Aorta (tissue), 5 donors: ENCODE measurements at places on chromosomes 6 and 20. TPM values are rescaled to one million over a fixed set of nuclear protein-coding genes. Genes with fewer than 3 reads are reported as not detected.

Gene ZSCAN26
- total RNA-seq = 22.8 TPM

DNA sequence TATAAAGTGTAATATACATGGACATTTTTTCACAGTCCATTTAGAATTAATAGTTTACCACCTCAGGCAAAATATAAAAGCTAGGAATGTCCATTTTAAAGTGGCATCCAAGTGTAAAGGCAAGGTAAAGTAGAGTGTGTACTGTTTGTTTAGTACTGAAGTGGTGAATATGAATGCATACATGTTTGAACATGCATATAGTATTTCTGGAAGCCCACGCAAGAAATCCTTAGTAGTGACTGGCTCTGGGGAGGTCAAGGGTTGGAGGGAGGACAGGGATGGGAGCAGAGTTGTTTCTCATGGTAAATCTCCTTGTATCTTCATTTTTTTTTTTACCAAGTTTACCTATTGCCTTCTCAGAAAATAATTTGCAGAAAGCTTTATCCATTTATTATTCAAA is 129.2 kb downstream of the UNC5CL start:
- H3K4me1 ChIP-seq = peaks cover 3% of the 10 kb centered on the region
- no peak for DNase-seq
- no peak overlapping the region for H3K27ac ChIP-seq
- H3K4me3 ChIP-seq = no peak overlapping the region

DNA sequence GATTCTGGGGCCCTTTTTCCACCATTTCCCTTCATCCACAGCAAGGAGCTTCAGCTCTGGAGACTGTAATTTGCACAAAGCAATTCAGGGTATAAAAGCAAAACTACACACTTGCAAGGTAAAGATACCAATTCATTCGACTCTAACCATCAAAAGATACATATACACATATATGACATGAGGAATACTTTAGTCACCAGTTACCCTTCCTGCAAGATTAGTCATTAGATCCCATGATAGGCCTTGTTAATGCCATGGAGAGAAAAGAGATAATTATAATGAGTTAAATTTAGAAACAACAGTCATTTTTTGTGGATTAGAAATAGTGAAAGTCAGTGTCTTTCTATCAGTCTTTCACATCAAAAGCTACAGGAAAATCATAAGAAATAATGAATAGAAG is 204.2 kb downstream of the KCNQ5 start:
- no peaks in the 10 kb centered on the region for H3K36me3 ChIP-seq
- no peaks in the 10 kb centered on the region for H3K27me3 ChIP-seq
- no peak overlapping the region for H3K27ac ChIP-seq
- peaks cover 2% of the 10 kb centered on the region for H3K4me1 ChIP-seq
- H3K4me3 ChIP-seq = no peak overlapping the region

Gene IL17A
- not detected for total RNA-seq

Gene CST2
- 0.75 TPM for total RNA-seq

Gene ZNF76
- 26.6 TPM for total RNA-seq

- H3K4me1 ChIP-seq = no peaks in the 10 kb centered on the region
- DNase-seq = no peak
- H3K4me3 ChIP-seq = no peak overlapping the region
Measured at GRCh38 chr6:136947037-136947436, 24.9 kb downstream of the SLC35D3 start.

GRCh38 chr6:169669889-169670288 is 31.9 kb downstream of the WDR27 start:
- no peak for DNase-seq
- no peak overlapping the region for H3K4me3 ChIP-seq
- no peaks in the 10 kb centered on the region for H3K4me1 ChIP-seq
- no peak overlapping the region for H3K27ac ChIP-seq

Gene SNX14
- 82.3 TPM for total RNA-seq

GRCh38 chr6:133983099-133983939 is 30.3 kb downstream of the TBPL1 start:
- no peak overlapping the region for H3K4me3 ChIP-seq
- no peaks in the 10 kb centered on the region for H3K4me1 ChIP-seq
- peak; percentile 49 for DNase-seq
- H3K27me3 ChIP-seq = no peaks in the 10 kb centered on the region

Gene SLC4A11
- total RNA-seq = 0.63 TPM

DNA sequence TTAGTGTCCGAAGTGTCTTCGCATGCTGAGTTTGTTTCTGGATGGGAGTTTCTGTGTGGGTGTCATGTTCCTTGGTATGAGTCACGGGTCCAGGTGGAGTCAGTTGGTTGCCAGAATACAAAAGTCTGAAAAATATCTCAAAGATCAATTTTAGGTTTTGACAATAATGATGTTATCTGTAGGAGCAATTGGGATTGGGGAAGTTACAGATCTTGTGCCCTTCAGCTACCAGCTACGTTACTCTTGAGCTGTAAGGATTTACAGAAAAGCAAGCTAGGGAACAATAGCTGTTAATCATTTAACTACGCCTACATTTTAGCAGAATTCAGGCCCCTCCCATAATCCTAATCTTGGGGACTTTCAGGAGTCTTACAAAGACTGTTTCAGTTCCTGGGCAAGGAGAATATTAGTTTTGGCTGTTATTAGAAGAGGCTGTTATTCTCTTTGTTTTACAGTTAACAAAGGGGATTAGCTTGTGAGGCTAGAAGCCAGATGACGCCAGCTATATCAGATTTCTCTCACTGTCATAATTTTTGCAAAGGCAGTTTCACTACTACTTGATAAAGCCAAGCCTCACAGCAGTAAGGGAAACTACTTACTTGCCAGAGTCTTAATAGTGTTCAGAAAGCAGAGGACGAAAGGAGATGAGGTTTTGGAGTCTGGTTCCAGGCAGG is 15.4 kb upstream of the SLC22A16 start:
- no peak for DNase-seq
- no peak overlapping the region for H3K4me3 ChIP-seq
- H3K27ac ChIP-seq = no peak overlapping the region
- no peaks in the 10 kb centered on the region for H3K36me3 ChIP-seq
- H3K27me3 ChIP-seq = no peaks in the 10 kb centered on the region

DNA sequence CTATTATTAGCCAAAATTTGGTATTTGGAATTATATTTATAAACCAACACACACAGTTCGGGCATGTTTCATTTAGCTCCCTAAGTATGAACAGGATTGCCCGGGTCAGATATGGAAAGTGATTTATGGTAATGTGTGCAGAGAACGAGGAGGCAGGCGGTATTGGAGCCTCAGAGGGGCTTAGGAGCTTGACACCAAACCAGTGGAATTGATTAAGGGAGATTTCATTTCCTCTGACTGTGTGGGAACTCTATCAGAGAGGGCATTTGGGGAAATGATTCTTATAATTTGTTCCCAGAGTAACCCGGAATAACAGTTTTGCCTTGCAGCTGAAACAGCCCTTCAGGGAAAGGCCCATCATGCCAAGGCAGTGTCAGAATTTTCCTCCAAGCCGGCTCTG is 115.1 kb upstream of the SPTLC3 start:
- DNase-seq = no peak
- no peaks in the 10 kb centered on the region for H3K36me3 ChIP-seq
- no peaks in the 10 kb centered on the region for H3K4me1 ChIP-seq
- no peaks in the 10 kb centered on the region for H3K27me3 ChIP-seq
- no peak overlapping the region for H3K4me3 ChIP-seq
- no peak overlapping the region for H3K27ac ChIP-seq

GRCh38 chr20:49790077-49790798 is 22.4 kb upstream of the SLC9A8 start:
- H3K27me3 ChIP-seq = no peaks in the 10 kb centered on the region
- no peak for DNase-seq
- H3K4me1 ChIP-seq = no peaks in the 10 kb centered on the region
- no peak overlapping the region for H3K27ac ChIP-seq

Gene BPIFA1
- total RNA-seq = not detected

Gene TRIM15
- not detected for total RNA-seq

DNA sequence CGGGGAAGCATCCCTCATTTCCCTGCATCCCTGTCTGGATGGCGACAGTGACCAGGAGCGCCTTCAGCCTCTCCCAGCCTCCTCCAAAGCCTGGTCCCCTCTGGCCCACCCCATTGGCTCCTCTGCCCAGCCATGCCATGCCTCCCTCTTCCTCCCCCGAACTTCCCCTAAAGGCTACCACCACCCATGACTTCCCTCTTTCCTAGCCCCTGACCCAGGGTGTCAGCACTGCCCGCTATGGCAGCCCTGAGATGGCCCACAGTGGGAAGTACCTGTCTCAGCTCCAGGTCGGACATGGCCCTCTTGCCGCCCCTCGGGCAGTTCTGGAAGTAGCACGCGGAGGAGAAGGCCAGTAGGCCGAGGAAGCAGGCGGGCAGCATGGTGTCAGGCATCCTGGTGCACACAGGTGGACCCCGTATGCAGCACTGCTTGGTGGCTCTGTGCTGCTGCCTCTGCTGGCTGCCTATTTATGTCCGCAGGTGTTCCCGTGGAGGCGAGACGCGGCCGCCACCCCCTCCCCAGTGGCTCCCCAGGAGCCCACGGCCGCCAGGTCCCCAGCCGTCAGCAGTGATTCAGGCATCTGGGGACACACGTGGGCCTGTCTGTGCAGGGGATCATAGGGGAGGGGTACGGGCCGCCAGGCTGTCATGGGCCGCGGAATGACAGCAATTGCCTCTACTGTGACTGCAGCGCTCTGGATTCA is at the start of gene AVP:
Gene AVP, minus strand, starts transcription at position 442 of the 703 bp plus-strand sequence. Its CDS starts 50 bp downstream, at position 392.
- DNase-seq = no peak
- H3K4me1 ChIP-seq = no peaks in the 10 kb centered on the region
- H3K27ac ChIP-seq = no peak within 1 kb of the TSS
- no peak within 1 kb of the TSS for H3K4me3 ChIP-seq
- no peaks in the 10 kb centered on the region for H3K36me3 ChIP-seq

Gene HLA-DOA
- 16.7 TPM for total RNA-seq

Gene SLC44A4
- total RNA-seq = 1.5 TPM

Gene PAK5
- total RNA-seq = 0.33 TPM

GRCh38 chr6:35295036-35295435 is 2.6 kb upstream of the DEF6 start:
- H3K4me3 ChIP-seq = no peak overlapping the region
- H3K36me3 ChIP-seq = no peaks in the 10 kb centered on the region
- DNase-seq = no peak
- H3K27ac ChIP-seq = no peak overlapping the region
- no peaks in the 10 kb centered on the region for H3K4me1 ChIP-seq

GRCh38 chr6:89197141-89197540 is 20.0 kb downstream of the GABRR1 start:
- no peaks in the 10 kb centered on the region for H3K36me3 ChIP-seq
- no peak for DNase-seq
- H3K27ac ChIP-seq = no peak overlapping the region
- H3K27me3 ChIP-seq = no peaks in the 10 kb centered on the region
- H3K4me1 ChIP-seq = no peaks in the 10 kb centered on the region

GRCh38 chr20:13325033-13325432 is 104.0 kb downstream of the ISM1 start:
- H3K27me3 ChIP-seq = no peaks in the 10 kb centered on the region
- H3K27ac ChIP-seq = no peak overlapping the region
- DNase-seq = no peak
- no peaks in the 10 kb centered on the region for H3K4me1 ChIP-seq
- H3K36me3 ChIP-seq = no peaks in the 10 kb centered on the region
- H3K4me3 ChIP-seq = no peak overlapping the region

Gene RBPJL
- total RNA-seq = not detected

Gene BANF2
- total RNA-seq = not detected

DNA sequence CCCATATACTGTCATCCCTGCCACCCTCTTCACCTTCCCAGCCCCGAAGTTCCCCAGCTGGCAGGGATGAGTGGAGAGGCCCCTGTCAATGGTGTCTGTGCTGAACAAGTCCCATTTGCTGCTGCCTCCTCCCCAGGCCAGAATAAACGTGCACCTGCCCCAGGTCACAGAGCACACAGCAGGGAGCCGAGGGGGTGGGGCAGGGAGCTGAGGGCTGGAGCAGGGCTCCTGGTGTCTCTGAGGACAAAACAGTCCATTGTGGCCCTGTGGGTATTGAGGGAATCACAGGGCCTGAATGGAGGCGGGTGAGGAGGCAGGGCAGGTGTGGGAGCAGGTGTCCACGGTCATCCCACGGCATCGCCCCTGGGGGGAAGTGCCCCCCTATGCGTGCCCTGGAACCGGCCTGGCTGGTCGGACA is 55.8 kb downstream of the SNAI1 start:
- H3K4me3 ChIP-seq = no peak overlapping the region
- no peaks in the 10 kb centered on the region for H3K36me3 ChIP-seq
- H3K27me3 ChIP-seq = no peaks in the 10 kb centered on the region
- DNase-seq = no peak
- no peak overlapping the region for H3K27ac ChIP-seq

- H3K4me1 ChIP-seq = no peaks in the 10 kb centered on the region
- H3K4me3 ChIP-seq = no peak overlapping the region
- H3K36me3 ChIP-seq = no peaks in the 10 kb centered on the region
- no peak overlapping the region for H3K27ac ChIP-seq
Measured at GRCh38 chr6:87817183-87817582, 115.2 kb upstream of the AKIRIN2 start.

Gene VWA7
- total RNA-seq = 1.3 TPM

Gene FILIP1
- 34.4 TPM for total RNA-seq

DNA sequence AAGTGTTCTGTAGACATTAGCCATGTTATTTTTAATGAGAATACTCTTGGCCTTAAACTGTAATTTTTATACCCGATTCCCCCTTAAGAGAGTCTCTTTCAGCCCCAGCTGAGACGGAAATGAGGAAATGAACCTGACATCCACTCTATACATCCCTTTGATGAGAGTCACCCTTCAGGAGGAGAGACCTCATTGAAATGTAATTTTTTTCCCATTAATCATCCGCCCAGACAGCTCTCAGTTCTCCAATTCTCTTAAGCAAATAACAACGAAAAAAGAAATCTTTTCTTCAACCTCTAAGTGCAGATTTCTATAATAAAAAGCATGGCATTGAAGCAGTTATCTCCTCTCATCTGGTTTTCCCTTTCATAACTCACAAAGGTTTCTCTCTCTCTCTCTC is 243.8 kb upstream of the PMEPA1 start:
- H3K27me3 ChIP-seq = no peaks in the 10 kb centered on the region
- no peak overlapping the region for H3K27ac ChIP-seq
- no peaks in the 10 kb centered on the region for H3K4me1 ChIP-seq
- H3K4me3 ChIP-seq = no peak overlapping the region
- no peak for DNase-seq

DNA sequence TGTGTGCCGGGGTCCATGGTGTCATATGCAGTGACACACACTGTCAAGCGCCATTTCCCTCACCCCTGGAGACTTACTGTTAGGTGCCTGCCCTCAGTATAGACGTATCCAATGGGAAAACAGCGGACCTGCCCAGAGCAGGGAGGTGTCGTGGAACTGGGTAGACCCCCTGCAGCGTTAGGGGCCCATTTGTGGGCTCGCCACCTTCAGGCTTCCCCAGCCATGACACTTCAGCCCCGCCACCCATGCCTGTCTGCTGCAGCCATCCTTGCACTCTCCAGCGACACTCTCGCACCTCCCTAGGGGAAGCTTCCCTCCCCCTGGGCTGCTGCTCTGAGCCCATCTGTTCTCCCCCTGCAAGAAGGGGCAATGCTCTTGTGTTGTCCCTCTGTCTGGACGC is 43.2 kb downstream of the STK35 start:
- no peaks in the 10 kb centered on the region for H3K36me3 ChIP-seq
- no peak overlapping the region for H3K4me3 ChIP-seq
- peak; percentile 51 for DNase-seq
- H3K27ac ChIP-seq = no peak overlapping the region
- H3K4me1 ChIP-seq = peaks cover 3% of the 10 kb centered on the region

Gene ZNF311
- 0.62 TPM for total RNA-seq
